Activated naive CD8-positive, alpha-beta T cell treated with anti-CD3 and anti-CD28 coated beads for 36 hours (primary cell): ENCODE measurements at places on chromosomes 4 and X.

GRCh38 chrX:23381099-23382087 is 46.7 kb downstream of the PTCHD1 start:
- DNase-seq, result no peak

- peak; percentile 69 for DNase-seq
Measured at GRCh38 chr4:121711263-121712000, 14.7 kb upstream of the ANXA5 start.

DNA sequence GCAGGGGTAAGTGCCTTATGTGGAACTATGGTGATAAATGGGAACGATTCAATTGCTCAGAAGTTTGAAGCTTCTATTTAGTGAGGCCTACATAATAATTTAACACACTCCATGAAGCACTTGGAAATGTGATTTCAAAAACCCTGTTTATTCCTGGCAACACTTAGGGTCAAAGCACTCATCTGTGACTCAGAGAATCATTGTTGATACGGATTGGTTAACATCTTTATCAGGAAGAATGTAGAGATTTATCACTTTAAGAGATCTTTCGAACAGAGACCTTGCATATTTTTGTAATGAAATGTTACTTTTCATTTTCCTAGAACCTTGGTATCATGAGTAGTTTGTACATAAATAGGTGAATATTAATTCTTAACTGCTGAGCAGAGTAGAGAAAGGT is 269.1 kb upstream of the SLIT2 start:
- no peak for DNase-seq

DNA sequence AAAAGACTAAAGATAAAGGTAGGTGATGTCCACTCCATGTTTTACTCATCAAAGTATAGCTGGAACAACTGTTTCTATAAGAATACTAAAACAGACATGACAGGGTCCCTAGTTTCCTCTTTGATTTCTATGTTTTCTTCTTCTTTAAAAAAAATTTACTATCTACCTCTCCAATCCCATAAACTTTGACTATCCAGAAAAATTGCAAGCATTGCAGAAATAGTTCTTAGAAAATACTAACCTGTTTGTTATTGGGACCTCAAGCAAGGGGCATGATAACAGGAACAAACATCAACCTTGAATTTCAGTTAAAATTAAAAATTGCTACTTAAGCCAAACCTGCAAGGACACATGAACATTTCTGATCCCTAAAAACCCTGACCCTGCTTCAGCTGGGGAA is 1226.5 kb downstream of the C4orf33 start:
- DNase-seq, result no peak

DNA sequence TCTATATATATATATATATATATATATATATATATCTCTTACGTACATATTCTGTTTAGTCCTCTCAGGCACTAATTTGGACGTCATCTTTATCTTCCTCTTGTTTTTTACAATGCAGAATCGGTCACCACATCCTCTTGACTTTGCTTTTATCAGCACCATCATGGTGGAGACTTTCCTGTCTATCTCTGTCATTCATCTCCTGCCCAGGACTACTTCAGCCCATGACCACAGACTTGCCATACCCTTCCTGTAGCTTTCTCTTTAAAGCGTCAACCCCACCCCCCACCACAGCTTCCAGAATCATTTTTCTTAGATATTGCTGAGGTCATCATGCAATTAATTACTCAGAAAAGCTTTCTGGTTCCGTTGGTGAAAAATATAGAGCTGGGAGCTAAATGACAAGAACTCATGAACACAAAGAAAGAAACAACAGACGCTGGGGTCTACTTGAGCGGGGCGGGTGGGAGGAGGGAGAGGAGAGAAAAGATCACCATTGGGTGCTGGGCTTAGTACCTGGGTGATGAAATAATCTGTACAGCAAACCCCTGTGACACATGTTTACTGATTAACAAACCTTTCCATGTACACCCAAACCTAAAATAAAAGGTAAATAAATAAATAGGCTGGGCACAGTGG is 30.5 kb upstream of the PRKX start:
- DNase-seq, result peak; percentile 5

DNA sequence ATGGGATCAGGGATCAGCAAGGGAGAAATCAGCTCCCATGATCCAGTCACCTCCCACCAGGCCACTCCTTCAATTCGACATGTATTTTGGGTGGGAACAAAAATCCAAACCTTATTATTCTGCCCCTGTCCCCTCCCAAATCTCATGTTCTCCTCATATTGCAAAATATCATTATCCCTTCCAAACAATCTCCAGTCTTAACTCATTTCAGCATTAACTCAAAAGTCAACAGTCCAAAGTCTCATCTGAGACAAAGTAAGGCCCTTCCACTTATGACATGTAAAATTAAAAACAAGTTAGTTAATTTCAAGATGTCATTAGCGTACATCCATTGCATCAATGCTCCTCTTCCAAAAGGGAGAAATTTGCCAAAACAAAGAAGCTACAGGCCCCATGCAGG is 22.0 kb downstream of the UGT2B4 start:
- no peak for DNase-seq

GRCh38 chr4:40661803-40662202 is 32.1 kb upstream of the RBM47 start:
- no peak for DNase-seq
